Sigmoid colon (tissue), 7 donors: ENCODE measurements at places on chromosomes 12 and 14.

GRCh38 chr12:129973236-129973961, 69.6 kb upstream of the TMEM132D start:
- no peak for DNase-seq

DNA sequence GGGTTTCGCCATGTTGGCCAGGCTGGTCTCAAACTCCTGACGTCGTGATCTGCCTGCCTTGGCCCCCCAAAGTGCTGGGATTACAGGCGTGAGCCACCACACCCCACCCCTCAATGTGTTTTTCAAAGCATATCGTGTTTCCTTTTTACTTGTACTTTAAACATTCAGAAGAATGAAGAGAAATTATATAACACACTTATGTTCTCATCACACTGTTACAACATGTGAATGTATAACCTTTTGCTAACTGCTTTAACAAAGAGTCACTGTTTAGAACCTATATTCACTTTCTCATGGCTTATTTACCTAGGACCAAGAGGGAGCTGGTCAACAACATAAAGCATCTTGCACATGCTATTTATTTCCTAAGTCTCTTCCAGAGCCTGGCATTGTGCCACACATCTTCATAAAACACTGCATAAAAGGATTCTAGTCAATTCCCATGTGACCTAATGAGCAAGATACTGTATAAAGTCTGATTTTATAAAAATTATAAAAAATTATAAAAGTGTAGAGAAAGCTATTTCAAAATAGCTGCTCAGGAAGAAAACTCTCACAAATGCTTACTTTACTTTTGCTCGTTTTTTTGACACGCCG, 16.0 kb upstream of the ACTR6 start:
- no peak for DNase-seq

GRCh38 chr12:124940143-124940392, 25.6 kb upstream of the UBC start:
- DNase-seq, result no peak

GRCh38 chr12:75257510-75257909, 47.9 kb upstream of the KCNC2 start:
- DNase-seq, result no peak

DNA sequence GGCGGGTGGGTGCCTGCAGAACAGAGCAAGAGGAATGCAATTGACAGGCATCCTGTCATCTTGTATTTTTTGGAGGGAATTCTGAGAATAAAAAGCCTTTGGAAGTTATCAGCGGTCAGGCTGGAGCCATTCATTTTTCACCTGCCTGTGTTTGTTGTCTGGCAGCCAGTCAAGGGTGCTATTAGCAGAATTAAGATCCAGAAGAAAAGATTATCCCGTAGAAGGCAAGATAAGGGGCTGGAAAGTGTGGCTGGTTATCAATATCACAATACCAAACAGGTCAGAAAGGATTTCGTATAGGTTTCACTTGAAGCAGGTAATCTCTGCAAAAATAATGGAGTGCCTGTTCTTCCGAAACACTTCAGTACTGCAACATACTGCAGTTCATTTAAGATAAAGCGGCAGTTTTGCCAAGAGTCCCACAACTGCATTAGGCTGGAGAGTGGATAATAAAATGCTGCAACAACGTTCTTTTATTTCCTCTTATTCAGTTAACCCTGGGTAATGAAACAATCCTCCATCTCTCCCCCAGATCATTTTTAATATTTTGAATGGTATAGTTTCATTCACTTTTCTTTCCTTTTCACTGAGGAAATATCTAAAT, 171.2 kb upstream of the CDKN3 start:
- no peak for DNase-seq

DNA sequence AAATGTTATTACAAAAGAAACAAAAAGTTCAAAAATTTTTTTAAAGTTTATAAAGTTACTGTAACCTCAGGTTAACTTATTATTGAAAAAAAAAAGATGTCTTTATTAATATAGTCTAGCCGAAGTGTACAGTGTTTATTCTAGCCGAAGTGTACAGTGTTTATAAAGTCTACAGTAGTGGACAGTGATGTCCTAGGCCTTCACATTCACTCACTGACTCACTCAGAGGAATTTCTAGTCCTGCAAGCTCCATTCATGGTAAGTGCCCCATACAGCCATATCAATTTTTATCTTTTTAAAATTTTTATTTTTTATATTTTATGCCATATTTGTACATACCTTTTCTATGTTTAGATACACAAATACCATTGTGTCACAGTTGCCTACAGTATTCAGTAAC, 10.4 kb downstream of the ATG2B start:
- no peak for DNase-seq

- DNase-seq, result no peak
These were observed 11.4 kb downstream of the ANKRD9 start for GRCh38 chr14:102497998-102498677.

DNA sequence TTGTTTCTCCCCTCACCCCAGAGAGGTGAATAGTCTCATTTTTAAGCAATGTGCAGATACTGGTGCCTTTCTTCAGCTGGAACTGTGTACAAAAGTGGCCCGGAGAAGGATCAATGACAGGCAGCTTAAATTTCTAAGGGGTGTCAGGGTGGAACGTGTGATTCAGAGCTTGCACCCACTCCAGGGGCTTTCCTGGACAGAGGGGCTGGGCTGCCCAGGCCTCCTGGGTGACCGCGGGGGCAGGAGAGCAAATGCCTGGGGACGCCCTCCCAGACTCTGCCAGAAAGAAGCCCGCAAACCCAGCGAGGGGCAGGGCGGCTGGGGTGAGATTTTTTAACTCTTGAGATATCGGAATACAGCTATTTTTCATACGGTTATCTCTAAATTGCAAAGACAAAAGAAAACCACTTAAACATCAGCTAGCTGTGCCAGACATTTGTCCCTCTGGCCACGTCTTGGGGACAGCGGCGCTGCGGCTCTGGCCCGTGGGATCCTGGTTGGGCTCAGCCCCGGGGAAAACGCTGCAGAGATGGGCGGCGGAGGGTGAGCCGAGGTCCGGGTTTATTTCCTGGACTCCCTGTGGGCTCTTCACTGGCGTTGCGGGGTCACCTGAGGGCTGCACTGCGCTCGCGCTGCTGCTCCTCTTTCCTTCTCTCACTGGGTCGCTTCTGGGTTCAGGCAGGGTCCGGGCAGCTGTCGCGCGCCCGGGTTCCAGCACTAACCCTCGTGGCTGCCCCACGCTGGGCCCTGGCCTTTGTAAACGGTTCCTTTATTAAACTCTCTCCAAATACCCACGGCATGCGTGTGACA, 35.8 kb downstream of the NFKBIA start:
- DNase-seq, result no peak

DNA sequence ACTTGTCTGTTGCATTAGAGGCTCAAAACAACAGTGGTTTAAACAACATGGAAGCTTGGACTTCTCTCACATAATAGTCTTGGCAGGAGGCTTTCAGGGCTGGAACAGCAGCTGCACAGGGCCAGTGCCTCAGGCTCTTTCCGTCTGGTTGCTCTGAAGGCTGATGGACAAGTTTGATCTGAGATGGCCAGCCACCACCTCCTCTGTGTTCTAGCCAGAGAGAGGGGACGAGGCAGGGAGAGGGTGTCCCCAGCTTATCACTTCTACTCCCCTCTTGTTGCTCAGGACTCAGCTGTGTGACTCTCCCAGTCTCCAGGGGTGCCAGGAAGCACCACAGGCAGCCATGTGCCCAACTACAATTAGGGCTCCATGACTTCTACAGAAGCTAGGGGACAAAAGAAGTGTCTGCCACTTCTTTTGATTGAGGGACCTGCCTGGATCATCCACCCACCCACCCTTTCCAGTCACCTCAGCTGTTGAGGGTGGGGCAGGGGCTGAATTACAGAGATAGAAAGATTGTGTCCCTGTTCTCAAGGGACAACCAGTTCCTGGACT, 46.6 kb downstream of the SMIM41 start:
- DNase-seq, result no peak

DNA sequence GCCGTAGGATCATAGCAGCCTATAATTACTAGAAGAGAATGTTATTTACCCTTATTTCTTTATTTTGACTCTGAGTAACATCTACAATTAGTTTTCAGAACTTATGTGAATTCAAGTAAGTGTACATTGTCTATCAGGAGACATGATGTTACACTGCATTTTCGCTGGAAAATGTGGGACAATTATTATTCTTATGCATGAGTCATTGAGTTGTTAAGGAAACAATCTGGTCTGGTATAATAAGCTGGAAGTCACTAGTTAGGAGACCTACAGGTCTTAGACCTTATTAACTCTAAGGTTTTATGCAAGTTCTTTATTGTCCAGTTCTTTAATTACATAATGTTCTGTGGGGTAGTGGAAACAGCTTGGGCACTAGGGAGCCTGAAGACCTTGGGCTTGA, 5.8 kb downstream of the KTN1 start:
- DNase-seq, result no peak

DNA sequence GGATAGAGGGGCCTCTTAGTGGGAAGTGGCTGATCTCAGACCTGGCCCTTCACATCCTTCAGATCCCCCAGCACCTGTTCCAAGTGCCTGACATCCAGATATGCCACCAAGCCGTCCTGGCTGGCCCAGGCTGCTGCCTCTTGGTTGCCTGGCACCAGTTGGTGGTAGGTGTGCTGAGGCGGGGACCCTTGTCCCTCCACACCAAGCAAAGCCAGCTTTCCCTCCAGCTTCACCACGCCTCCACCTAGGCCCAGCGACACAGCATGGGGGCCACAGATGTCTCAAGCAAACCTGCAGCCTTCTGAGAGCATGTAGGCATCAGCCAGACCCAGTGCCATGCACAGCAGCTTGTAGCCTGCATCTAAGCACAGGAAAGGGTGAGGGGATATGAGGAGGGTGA, 3.5 kb upstream of the CD63 start:
- DNase-seq, result peak; percentile 66

- DNase-seq, result no peak
These were observed 2.4 kb upstream of the A2M start for GRCh38 chr12:9118158-9118557.

GRCh38 chr14:28763751-28764256, 2.8 kb upstream of the FOXG1 start:
- no peak for DNase-seq

GRCh38 chr14:34275078-34275477, 187.0 kb downstream of the SPTSSA start:
- DNase-seq, result no peak

DNA sequence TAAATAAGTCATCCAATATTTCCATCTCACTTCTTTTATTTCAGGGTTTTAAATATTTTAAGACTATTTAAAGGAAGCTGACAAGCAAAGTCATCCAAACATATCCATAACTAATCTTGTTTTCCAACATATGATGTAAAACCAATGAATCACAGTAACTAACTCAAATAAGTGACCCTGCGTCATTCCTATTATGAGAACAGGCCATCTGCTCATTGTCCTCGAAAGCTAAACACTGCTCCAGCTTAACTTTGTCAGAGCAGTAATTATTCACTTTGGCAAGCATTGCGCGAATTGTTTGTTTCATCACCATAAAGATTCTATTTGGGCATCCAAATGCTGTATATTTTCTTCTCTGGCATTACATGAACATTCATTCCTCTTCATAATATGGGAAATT, 99.1 kb downstream of the CAPZA3 start:
- peak; percentile 69 for DNase-seq

DNA sequence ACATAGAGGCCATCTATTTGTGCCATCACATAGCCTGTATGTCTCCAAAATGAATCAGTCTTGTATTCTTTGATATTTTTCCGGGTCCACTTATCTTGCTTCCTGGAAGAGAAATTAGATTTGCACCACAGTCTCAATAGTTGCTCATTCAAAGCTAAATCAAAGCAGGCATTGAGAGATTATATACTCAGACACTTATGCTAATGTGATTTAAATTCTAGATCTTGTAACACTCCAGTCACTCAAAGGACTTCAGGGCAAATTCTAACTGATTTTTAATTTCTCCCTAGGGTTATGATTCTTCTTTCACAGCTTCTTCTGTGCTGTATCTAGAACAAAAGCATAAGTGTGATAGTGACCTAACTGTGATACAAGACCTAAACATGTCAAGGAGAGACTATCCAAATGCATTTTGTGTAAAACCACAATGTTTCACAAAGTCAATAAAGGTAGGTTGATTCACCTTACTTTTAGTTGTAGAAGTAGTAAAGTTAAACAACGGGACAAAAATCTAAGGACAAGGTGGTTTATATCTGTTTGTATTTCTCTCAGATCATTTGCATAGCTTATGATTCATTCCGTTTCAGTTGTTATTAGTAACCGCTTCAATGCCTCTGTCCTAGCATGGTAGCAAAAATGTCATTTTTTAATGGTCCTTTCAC, 26.8 kb downstream of the PLBD1 start:
- no peak for DNase-seq

DNA sequence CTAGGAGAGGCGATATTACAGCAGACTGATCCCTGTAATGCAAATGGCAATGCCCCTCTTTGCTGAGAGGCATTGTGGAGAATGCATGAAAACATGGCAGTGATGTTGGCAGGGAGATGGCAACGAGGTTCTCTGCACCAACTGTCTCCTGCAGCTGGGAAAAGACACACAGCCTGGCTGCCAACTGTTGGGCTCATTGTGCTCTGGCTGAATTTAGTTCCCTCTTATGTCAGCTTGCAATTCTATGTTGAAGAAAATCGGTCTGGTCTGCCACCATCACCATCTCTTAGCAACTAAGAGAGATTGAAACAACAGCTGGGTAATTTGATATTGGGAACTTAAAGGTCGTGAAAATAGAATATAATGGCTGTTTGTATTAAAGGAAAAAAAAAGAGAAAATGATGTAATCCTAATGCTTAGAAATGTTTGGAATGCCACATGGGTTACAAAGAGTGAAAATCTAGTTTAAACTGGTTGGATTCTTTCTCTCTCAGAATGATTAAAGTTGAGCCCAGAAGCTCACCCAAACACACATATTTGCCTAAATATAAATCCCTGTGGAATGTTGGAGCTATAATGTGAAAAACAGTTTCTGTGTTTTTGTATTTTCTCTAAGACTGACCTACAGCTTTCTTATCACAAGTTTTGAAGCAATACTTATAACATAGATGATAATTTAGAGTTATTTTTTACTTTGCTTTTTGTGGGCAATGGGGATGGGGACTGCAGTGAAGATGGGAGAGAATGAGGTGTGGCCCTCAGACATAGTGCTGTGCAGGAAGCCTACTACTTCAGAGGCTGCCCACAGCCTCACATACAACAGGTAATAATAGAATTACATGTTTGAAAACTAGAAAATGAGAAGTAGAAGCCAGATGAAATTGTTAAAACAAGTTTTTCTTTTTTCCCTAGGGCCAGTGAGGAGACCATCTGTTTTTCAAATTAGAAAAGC, 143.7 kb downstream of the AKAP6 start:
- no peak for DNase-seq

- no peak for DNase-seq
These were observed 6.6 kb upstream of the IKZF4 start for GRCh38 chr12:56014205-56014604.

GRCh38 chr12:106341086-106341877, 16.3 kb upstream of the POLR3B start:
- DNase-seq, result no peak

- DNase-seq, result no peak
These were observed 46.5 kb downstream of the SPATS2 start for GRCh38 chr12:49413796-49414195.

DNA sequence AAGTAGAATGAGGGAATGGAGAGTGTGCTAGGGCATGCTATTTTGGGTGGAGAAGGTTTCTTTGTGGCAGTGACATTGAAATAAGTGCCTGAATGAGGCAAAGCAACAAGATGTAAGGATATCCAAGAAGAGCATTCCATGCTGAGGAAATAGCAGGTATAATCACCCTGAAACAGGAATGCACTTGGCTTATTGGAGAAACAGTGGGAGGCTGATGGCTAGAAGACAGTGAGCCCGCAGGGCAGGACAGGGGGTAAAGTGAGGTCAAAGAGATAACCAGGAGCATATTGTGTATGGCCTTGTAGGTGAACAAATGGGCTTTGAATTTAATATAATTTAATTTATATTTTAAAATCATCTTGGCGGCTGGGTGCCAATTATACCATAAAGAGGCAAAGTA, 877.0 kb downstream of the DIO2 start:
- no peak for DNase-seq
